ENCODE measurements at places on chromosomes 7 and 10.

- peak; percentile 16 for DNase-seq
These were observed 338.0 kb upstream of the MKI67 start for GRCh38 chr10:128463991-128464760.

DNA sequence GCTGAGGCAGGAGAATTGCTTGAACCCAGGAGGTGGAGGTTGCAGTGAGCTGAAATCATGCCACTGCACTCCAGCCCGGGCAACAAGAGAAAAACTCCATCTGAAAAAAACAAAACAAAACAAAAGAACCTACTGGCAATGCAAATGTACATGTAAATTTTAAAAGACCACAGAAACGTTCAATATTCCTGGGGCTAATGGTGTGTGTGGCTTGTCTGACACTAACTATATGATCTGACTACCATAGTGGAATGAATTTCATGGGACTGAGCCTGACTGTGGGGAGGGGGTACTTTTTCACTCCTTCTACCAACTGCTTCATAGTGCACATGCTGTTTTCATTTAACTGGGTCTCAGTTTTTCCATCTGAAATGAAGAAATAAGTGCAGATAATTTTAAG is 69.6 kb downstream of the ITPRID1 start:
- DNase-seq: no peak

DNA sequence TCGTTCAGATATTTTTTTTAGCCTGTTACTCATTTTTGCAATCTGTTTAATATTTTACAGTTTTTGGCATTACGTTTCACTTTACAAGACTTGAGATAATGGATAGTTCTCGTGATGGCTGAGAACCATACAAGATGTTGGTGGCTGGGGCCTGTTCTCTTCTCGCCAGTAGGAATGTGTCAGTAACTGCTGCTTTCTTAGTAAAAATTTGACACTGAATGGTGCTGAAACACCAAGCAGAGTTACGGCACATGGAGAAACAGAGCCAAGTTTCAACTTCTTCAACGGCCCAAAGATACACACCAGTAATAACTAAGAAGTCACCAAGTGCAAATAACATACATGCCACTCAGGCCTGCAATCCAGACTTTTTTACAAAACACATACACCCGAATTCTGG is 130.4 kb downstream of the NRP1 start:
- no peak for DNase-seq

DNA sequence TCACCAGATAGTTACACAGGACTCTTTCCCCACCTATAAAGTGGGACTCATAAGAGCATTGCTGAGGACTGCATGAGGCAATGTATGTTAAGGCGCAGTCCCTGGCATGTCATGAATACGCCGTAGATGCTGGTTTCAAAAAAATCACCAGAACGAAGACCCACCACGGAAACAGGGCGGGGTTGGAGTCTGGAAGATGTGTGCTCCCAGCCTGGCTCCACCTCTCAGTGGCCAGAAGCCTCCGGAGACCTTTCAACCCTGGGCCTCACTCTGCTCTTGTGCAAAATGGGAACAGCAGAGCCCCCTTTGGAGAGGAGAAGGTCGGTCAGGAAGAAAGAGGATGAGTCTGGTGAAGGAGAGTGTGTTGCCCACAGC is 12.4 kb upstream of the ZMIZ1 start:
- DNase-seq: no peak

DNA sequence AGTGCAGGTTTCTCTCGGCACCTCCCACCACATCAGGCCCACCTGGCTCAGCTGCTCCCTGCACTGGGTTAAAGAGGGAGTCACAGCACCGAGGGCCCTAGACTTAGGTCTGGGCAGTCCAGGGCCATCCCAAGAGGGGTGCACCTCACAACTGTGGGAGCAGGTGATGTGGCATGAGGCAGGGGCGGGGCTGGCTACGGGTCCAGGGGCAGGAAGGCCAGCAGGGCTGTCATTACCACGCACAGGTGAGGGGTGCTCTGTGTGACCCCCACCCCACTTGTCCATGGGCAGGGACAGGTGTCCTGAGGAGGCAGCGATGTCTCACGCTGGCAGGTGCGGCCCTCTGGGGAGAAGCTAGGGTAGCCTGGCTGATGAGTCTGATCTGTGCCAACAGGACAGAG is 40.5 kb upstream of the DPYSL4 start:
- no peak for DNase-seq

GRCh38 chr7:39618868-39619267 is 4.5 kb upstream of the RALA start:
- no peak for DNase-seq

DNA sequence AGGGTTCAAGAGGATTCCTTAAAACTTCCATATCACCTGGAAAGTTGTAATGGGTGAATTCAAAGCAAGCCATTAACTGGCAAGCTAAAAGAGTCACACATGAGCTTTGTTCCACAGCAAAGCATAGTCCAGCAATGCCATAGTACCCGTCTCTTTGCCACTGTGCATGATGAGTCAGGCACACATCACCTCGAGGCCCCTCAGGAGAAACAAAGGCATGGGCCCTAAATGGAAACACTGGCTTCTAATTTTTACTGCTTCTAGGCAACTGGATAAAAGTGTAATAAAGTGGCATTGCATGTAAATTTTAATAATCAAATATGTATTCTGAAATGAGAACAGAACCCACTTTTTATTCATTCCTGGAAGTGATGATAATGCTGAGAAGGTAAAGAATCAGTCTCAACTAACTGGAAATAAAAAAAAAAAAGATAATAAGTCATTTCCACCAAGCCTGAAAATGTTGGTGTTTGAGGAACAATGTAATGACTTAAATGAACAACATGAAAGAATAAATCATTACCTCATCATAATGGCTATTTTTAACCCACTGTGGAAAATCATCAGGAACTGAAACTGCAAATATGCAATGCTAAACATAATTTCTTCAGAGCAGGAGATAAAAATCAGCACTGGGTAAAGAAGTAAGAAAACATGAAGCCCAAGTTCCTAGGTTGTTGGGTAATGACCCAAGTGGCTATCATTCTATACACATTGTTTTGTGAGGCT is 104.9 kb downstream of the CDK6 start:
- DNase-seq: no peak

- no peak for DNase-seq
These were observed 631.0 kb upstream of the ANKRD30A start for GRCh38 chr10:36494371-36494770.

DNA sequence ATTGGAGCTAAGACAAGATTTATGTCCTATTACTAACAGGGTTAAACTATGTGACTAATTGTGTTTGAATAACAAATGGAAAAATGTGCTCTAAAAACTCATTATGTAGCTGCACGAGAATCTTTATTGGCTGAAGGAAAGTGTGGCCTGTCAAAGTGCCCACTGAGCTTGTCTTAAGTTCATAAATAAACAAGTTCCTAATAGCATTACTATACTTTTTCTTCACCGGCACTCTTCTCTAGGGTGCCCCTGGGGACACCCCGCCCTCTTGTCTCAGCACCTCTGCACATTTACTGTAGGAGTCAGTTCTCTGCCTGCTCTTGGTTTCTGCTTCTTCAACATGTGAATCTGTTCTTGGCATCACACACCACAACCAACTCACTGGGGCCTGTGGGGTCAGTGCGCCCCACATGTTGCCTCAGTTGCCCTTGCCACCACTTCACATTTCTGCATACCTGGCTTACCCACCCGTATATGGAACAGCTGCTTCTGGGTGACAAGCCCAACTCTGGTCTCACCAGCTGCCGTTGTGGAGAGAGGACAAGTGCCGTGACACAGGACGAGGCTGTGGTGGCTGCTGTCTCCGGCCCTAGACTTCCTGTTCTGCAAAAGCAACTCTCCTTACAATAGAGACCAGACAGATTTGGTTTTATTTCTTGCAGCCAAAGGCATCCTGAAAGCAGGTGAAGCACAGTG is 96.3 kb upstream of the DDC start:
- DNase-seq: no peak

DNA sequence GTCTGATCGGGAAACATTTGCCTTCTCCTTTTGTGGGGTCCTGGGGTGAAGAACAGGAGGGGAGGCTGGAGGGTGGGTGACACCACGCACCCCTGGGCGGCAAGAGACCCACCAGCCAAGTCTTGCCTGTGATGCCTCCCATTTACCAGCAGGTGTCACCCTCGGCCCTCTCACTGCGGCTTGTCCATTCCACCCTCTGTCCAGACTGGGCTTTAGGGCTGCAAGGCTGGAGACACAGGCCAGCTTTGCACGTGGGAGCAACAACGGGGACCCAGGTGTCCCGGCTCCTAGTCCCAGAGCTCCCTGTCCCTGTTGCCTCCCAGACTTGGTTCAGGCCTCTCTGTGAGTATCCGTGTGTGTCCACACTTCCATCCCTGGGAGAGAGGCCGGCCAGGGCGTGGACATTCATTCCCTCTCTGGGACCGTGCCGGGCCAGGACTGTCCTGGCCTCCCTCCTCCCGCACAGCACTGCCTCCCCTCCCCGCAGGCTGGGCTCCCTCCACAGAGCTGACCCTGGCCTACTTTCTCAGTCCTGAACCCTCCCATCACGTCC is 36.2 kb upstream of the GTF2IRD1 start:
- DNase-seq: peak; percentile 69

DNA sequence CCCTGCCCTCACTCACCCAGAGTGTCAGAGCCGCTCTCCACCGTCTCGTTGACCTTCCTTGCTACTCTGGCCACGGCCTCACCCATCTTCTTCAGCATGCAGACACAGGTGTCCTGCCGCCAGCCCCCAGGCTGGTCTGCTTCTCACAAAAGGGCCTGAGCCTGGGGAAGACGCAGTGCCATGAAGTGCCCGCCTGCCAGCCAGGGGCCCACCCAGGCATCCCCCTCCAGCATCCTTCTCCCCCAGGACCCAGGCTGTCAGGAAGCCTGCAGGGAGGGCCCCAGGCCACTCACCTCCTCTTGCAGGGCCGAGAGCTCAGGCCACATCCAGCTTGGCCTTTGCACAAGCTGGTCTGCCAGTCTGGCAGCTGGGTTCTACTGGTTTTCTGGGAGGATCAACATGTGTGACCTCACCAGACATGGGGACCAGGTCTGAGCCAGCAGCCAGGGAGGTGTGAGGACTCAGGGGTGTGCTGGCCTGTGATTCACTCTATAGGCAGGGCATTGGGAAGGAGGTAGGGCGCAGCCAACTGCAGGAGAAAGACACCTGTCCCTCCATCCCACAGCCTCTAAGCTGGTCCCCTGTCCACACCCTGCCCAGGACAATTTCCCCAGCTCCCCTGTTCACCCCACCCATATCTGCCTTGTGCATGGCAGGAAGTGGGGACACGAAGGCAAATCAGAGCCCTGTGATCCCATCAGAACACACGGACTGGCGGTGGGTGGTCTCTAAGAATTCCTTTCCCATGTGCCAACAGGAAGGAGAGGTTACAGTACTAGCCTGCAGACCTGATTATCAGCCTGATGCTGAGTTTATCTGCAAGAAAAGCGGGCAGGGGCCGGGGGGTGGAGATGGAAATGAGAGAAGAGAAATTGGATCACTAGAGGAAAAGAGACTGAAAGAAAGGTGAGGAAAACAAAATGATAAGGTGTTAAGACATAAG is 5.7 kb downstream of the LRRC20 start:
- DNase-seq: no peak

- DNase-seq: no peak
These were observed 3.1 kb upstream of the HOXA4 start for GRCh38 chr7:27133409-27134231.

DNA sequence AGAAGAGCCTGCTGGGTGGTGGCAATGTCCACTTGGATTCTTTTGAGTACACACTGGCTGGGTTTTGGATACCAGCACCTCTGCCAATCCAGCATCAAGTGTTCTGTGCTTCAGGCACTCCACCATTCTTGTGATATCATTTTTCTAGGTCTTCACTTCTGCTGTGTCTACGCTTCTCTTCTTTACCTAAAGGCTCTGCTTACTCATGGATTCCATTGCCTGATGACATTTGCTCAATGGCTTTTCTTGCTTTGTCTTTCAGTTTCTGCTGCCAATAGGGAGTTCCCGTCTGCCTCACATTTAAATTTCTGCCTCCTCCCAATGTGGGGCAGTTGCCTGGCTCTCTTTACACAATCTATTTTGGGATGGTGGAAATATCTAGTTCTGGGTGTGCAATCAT is 12.7 kb upstream of the PAPSS2 start:
- no peak for DNase-seq

DNA sequence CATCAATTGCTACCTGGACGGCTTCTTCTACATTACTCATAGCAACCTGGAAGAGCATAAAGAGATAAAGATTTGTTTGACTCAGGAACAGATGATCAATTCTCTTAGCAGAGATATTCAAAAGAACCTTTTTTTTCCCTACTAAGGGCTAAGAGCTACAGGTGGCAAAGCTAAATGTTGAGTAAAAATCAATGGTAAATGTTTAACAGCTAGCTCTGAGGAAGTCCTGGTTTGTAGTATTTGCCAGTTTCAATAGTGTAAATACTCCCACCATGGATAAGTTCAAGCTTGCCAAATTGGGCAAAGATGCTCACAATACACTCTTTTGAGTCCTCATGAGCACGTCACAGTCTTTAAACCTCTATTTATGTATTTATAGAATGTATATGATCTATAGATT is 64.0 kb downstream of the AKR1E2 start:
- no peak for DNase-seq

GRCh38 chr10:101881036-101881774 is 37.6 kb upstream of the KCNIP2 start:
- DNase-seq: no peak

GRCh38 chr10:47035171-47035818 is 124.1 kb downstream of the PTPN20 start:
- no peak for DNase-seq

- no peak for DNase-seq
These were observed 69.6 kb upstream of the GRM8 start for GRCh38 chr7:127322351-127322750.

GRCh38 chr7:46198701-46199100 is 277.6 kb upstream of the IGFBP3 start:
- DNase-seq: no peak

- DNase-seq: no peak
These were observed 64.4 kb upstream of the ARID5B start for GRCh38 chr10:61836888-61837754.

GRCh38 chr7:46366526-46366925 is 445.5 kb upstream of the IGFBP3 start:
- no peak for DNase-seq

GRCh38 chr10:110175406-110175805 is 32.0 kb upstream of the MXI1 start:
- no peak for DNase-seq

- DNase-seq: no peak
These were observed 254.5 kb downstream of the SORCS3 start for GRCh38 chr10:104895541-104895940.

DNA sequence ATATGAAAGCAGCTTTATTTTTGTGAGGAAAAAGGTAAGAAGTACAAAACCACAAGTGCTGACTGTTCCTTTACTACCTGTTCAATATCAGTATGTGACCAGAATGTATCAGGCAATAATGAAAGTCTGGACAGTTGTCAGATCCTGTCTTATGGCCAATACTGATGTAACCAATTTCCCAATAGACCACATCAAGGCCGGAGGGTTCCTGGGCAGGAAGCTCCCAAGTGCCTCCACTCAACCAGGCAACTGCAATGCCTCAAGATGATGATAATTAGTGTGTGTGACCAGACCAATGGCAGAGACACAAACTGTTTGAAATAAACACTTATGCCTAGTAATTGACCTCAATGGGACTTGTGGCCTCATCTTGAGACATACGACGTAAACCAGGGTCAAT is 149.4 kb upstream of the ASAH2 start:
- DNase-seq: no peak

- no peak for DNase-seq
These were observed 43.1 kb downstream of the CCDC71L start for GRCh38 chr7:106617860-106618259.

Measured in gastrocnemius medialis (tissue), 4 donors.